ENCODE measurements at places on chromosomes 1 and 21.

GRCh38 chr1:171298696-171299095 is 15.3 kb upstream of the FMO4 start:
- no peak for DNase-seq

DNA sequence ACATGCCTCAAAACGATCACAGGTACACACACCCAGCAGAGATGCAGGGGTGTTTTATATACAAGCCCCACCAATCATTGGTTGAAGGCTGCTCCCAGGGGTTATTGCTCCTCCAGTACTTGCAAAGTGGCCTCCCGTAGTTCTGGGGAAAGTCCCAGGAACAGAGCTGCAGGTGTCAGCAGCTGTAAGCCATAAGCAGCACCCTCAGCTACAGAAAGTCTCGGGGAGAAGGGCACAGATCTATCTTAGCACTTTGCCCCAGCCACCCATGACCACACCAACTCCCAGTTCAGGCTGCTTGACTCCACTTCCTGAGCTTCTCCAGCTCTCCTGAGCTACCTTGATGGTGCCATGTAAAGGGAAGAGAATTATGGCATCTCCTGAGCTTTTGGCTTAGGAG is 222.7 kb upstream of the GJB5 start:
- DNase-seq, result no peak

- DNase-seq, result no peak
These were observed 20.2 kb upstream of the S1PR1 start for GRCh38 chr1:101216623-101217022.

- DNase-seq, result no peak
These were observed 284.4 kb upstream of the PKN2 start for GRCh38 chr1:88399690-88400089.

DNA sequence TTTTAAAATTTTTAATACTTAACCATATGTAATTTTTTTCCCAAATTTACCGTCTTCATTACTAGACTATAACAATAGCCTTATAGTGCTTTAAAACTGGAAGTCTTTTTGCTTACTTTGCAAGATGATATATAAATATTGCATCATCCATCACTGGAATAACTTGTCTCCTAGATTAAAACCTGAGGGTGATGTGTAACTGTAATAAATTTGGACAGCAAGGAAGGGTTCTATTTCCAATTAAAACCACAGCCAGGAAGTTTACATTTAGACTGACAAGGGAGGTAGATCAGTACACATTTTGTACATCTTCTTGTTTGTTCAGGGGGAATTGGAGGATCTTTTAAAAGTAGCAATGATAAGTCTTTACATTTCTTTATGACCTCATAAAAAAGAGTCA is 21.9 kb downstream of the NTNG1 start:
- no peak for DNase-seq

DNA sequence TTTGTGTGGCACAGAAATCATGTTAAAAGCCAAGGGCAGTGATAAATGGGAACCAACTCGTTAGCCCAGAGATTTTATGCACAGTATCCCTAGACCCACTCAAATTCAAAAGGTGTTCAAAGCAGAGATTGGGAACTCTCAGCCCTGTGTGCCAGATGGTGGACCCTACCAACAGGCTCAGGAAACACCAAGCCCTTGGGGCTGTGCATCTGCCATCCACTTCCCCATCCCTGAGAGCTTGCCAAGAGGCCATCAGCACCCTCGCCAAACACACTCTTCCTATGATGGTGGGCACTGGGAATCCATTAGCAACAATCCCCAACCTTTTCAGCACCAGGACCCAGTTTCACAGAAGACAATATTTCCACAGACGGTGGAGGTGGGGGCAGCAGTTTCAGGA is 194.2 kb upstream of the NFIA start:
- no peak for DNase-seq

DNA sequence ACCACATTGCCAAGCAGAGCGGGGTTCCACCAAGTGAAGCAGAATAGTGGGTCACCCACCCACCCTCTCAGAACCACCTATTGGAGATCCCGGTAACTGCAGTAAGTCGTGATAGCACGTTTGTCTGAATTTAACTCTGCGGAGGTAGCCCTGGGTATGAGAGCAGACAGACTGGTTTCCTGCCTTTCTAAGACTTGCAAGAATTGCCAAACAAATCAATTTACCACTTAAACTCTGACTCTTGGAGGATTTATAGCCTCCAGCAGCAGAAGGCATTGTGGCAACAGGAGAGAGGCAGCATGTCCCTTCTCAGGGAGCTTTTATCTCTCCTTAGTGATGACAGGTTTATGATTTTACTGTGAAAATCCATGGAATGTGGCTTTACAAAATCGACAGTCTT is 287.9 kb upstream of the FMN2 start:
- DNase-seq, result no peak

DNA sequence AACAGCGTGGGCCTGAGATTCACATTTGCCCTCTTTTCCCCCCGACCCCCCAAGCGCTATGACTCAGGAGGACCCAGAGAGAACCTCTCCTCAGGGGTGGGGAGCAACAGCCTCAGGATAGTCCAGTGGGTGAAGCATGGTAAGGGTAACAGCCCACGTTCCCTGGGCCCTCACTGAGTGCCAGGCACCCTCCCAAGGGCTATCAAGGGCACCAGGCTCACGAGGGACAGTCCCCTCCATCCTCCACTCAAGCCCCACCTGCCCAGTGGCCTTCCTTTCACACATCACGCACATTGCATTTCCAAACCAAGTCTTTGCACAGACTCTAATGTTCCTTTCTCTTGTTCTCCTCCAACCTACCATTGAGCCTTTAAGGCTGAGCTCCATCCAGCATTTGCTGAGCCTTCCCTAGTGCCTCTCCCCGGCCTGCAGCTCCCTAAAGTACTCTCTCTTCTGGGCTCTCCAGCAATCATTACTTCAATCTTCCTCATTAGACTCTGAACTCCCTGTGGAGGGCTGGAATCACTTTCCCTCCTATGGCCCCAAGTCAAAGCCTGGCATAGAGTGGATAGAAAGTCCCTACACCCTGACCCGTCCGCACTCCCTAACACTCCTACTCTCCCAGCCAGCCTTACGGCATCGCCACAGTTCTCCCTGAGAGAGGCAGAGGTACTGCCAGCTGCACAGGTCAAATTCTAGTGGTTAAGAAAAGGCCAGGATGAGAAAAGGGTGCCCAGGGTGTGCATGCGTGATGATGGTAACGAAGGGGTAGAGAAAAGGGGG is 1.0 kb downstream of the AKR7A2 start:
- DNase-seq, result no peak

DNA sequence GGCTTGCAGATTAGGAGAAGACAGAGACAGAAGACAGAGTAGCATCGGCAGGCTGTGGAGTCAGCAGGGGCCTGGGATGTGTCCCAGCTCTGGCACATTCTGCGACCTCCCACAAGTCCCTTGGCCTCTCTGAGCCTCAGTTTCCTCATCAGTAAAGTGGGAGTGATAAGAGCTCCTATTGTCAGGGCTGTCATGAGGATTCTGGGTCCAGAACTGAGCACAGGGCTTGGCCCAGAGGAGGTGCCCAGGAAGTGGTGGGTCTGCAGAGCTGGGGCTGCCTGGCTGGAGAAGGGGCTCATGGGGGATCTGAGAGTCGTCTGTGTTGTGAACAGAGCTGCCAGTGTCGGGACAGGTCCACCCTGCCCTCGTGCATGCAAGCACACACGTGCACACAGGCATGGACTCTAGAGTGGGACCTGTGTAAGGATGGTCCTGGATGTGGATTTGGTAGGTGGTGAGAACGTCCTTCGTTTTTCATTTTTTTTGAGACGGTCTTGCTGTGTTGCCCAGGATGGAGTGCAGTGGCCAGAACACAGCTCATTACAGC is 262.9 kb downstream of the PTPRU start:
- no peak for DNase-seq

GRCh38 chr1:218671573-218671972 is 326.4 kb downstream of the TGFB2 start:
- DNase-seq, result no peak

- DNase-seq, result no peak
These were observed 32.2 kb downstream of the HSPG2 start for GRCh38 chr1:21904704-21905520.

GRCh38 chr1:60908159-60908558 is 174.2 kb upstream of the NFIA start:
- DNase-seq, result no peak

DNA sequence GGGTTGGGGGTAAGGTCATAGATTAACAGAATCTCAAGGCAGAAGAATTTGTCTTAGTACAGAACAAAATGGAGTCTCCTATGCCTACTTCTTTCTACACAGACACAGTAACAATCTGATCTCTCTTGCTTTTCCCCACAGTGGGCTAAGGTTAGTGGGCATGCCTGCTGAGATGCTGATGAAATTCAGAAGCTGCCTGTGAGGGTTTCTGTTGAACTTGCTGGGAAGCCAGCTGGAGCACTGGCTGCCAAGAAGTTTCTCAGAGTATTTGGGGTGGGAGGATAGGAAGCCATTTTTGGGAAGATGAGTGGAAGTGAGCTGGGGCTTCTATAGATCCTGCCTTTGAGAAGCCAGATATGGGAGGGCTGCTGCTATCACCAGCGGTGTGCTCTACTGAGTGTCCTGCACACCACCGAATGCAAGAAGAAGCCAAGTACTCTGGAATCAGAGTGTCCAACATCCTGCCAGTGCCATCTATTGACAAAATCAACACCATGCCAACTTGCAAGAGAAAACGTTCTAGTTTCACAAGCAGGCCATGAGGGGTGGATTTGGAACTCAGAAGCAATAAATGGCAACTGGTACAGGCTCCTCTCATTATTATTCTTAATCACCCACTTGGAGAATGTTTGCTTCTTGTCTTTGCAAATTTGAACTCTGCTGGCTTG is 102.7 kb downstream of the PTPRU start:
- DNase-seq, result no peak

GRCh38 chr1:227791425-227792143 is 23.9 kb upstream of the PRSS38 start:
- DNase-seq, result no peak

DNA sequence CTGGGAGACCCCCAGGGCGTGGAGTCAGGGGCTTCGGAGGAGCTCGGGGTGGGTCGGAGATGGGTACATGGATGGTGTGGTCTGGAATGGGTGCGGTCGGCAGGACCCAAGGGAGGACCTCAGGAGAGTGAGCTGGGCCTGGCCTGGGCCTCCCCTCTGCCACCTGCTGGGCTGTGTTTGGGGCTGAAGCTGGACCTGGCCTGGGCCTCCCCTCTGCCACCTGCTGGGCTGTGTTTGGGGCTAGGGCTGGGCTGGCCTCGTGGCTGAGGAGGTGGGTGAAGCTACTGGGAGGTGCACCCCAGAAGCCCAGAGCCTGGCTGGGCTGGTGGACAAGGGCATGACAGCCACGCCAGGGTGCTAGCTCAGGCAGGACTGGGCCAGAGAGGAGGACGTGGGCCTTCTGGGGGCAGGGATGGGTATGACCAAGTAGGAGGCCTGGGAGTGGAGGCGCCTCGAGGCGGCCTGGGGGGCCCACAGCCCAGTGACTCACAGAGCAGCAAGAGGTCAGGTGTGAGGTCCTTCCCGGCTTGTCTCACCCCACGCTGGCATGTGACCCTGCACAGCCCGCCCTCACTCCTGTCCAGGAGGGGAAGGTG is 14.5 kb downstream of the SAMD11 start:
- no peak for DNase-seq

- no peak for DNase-seq
These were observed 25.6 kb downstream of the MEF2D start for GRCh38 chr1:156474966-156475365.

DNA sequence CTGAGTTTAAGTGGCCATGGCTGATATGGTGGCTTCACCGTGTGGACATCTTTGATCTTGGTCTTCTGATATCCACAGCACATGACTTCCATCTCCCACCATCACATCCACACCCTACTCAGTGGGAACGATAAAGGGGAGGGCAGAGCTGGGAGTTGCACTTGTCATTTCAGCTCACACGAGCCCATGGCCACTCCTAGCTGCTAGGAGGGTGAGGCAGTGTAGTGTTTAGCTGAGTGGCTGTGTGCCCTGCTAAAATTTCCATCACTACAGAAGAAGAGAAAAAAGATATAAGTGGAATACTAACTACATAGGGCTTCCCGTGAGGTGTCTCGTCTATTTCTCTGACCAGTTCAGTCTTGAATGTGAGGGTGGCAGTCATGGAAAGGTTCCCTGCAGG is 123.3 kb upstream of the EDN2 start:
- DNase-seq, result no peak

DNA sequence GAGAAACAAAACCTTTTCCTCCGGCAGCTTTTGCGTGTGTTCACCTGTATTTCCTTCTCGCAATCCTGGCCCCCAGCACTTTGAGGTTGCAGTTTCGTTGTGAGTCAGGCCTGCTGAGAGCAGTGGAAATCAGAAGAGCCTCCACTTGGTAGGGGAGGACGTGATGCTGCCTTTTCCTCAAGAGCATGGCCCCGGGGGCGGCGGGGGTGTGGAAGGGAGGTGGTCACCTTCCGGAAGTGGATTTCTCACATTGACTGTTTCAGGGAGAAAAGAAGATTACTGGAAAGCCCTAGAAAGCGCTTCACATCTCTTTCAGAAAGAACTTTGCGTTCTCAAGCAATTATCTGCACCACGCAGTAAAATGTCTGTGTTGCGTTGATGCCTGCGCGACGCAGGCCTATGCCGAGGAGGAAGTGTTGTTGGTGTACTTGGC is 12.2 kb upstream of the IL10 start:
- DNase-seq, result peak; percentile 65

DNA sequence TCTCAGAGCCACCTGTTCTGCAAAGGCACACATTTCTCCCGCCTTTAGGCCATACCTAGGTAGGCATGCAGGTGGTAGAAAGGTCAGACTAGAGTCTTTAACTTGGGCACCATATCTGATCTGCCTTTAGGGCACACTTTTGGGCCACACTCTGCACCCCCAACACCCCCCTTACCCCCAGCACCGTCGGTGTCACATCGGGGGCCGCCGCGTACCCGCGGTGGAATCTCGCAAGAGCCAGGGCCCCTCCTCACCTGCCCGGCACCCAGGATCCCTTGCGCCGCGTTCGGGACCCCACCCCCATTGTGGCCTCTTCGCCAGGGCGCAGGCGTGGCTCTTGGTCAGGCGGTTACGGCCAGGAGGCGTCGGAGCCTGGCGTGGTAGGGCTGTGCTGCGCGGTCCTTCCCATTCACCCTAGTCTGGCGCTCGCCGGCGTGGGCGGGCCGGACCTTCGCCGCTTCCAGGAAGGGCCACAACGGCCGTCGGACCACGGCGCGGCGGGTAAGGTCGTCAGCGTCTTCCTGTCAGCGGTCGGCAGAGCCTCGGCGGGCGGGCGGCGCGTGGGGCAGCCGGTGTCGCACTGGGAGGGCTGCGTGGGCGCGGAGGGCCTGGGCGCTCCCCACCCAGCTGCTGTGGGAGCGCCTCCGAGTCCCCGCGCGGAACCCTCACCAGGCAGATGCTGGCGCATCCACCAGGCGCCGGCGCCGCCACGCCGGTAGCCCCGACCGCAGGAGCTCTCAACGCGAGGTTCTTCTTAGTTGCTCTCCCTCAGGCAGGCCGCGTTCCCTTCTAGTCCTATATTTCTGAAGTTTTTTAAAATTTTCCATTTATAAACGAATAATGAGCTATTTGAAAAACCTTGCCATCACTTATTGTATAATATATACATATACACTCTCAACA is at the start of gene DNAH14:
TSS of gene DNAH14 (plus strand) at position 341 of the 903 bp plus-strand sequence. CDS start 23,028 bp downstream, outside the sequence.
- no peak for DNase-seq

DNA sequence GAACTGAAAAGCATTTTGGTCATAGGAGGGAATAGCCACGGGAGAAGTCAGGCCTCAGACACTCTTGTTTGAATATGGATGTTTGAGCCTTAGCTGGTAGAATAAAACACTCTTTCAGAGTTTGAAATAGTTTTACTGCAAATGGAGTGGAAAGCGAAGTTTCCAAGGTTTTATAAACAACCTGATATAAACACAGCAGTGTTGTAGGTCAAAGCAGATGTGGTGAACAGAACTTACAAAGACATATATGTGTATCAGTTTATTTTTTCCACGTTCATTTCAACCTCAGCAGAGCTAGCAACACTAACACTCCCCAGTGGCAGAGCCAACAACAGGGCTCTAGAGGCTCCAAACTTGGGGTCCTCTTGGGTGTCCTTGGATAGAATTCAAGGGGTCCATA is 89.9 kb downstream of the WLS start:
- DNase-seq, result no peak
